ENCODE measurements at places on chromosomes 1 and 21.
A peak's percentile ranks its signal among the peaks of the same experiment; 100 is the strongest.

DNA sequence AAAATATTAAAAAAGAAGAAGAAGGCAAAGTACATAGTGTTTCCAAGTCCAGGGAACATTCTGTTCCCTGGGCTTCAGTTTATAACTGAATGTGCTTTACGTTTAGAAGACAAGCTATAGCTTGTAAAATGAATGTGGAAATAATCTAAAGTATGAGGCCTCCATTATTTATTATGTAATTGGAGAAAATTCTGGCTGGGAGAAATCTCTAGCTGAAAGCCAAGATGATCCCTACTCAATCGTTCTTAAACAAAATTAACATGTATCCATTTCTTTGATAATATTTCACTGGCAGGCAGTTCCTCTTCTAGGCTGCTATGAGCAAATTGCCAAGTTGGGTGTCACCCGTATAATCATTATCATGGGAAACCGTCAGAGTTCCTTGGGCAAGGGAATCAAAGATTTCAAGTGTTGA is 52.2 kb upstream of the ETS2 start:
- no peak for DNase-seq

- DNase-seq: no peak
Observed at GRCh38 chr1:10682108-10682445, 114.4 kb downstream of the CASZ1 start.

GRCh38 chr1:55696181-55696754 is 481.1 kb upstream of the USP24 start:
- DNase-seq: peak; percentile 41

GRCh38 chr1:101847626-101848025 is 149.1 kb downstream of the OLFM3 start:
- DNase-seq: peak; percentile 2

DNA sequence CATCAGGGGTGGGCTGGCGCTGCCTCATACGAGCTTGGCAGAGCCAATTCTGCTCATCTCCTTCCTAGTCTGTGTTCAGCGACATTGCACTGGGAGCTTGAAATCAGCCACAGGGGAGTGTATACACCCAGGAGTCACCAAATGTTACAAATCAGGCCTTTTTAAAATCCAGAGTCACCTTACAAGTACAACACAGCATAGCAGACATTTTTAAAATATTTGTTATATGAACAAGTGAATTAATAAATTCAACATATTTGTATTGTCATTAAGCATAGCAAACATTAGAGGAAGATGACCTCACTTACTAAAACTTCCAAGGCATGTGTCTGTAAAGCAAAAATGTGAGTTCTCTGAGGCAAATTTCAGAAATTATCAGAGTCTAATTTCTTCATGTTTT is 210.0 kb downstream of the HLX start:
- DNase-seq: no peak

- DNase-seq: no peak
Observed at GRCh38 chr1:7454052-7454815, 316.9 kb upstream of the VAMP3 start.

DNA sequence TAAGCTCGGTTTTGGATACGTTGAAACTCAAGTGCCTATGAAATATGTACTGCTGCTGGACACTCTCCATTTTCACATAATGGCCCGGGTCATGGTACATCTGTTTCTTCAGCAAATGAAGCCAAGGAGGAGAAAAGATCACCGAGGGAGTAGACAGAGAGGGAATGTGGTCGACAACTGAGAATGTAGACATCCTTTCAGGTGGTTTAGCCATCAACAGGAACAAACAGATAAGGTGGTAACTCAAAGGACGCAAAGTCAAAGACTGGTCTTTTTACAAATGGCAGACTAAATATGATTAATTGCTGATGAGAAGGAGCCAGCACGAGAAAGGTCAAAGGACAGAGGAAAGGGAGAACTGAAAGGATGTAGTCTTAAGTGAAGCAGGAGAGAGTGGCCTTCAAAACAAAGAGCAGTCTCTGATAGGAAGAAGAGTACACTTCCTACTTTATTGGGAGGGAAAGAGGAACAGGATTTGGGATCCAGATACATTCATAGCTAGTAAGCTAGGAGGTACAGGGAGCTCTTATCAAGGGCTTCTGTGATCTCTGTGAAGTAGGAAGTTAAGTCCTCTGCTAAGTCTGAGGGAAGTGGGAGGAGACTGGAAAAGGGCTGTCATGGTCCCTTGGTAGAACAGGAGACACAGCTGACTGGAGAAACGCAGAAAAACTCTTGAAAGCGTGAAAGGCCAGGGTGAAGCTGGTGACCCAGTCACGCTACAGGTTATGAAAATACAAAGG is 28.3 kb downstream of the NUP133 start:
- no peak for DNase-seq

DNA sequence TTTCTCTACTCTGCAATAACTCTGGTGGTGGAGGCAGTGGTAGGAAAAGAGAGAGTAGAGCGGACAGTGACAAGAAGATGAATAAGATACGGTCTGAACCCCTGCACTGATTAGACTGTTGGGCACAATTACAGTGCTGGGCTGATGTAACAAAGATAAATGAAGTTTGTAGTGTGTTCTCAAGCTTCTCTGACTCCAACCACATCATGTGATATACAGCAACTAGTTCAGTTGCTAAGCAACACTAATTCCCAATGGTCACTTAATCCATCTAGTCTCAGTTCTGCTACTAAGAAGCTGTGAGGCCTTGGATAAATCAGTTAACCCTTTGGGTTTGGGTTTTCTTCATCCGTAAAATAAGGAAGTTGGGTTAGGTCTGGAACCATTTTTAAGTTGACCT is 17.3 kb downstream of the DDR2 start:
- no peak for DNase-seq

DNA sequence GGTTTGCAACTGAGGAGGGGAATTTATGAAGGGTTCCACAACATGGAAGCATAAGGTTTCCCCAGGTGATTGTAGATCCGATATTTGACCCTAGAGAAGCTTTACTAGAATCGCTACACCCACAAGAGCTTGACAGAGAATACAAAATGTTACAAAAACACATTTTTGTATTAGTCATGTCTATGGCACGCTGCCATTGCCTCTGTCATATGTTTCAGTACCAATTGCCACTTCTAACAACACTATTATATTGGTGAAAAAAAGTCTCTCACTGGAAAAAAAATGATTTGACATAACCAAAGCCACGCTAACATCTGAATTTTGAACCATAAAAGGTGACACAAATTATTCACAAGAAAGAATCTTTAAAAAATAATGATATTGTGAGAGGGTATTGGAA is 214.5 kb downstream of the KCNT2 start:
- DNase-seq: no peak

DNA sequence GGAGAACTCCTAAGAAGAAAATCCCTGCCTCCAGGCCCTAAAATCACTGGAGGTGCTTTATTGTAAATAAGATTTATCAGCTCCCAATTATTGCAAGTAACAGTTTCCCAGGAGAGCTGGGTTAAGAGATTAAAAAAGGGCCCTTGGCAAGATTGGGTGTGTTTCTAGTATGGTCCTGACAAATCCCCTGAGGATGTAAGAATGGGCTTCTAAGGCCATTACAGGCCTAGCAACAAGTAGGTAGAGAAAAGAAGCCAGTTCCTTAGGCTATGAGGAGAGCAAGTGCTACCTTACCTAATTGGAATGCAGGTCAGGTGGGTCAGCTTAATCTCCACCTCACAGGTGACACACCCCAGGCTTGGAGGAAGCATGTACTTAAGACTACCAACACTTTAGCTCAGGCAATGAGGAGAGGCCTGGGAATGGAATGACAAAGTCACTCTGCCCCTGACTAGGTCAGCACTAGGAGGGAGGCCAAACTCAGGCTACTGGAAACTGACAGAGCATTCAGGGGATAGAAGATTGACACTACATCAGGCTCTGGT is 6.8 kb upstream of the OTUD7B start:
- DNase-seq: no peak

DNA sequence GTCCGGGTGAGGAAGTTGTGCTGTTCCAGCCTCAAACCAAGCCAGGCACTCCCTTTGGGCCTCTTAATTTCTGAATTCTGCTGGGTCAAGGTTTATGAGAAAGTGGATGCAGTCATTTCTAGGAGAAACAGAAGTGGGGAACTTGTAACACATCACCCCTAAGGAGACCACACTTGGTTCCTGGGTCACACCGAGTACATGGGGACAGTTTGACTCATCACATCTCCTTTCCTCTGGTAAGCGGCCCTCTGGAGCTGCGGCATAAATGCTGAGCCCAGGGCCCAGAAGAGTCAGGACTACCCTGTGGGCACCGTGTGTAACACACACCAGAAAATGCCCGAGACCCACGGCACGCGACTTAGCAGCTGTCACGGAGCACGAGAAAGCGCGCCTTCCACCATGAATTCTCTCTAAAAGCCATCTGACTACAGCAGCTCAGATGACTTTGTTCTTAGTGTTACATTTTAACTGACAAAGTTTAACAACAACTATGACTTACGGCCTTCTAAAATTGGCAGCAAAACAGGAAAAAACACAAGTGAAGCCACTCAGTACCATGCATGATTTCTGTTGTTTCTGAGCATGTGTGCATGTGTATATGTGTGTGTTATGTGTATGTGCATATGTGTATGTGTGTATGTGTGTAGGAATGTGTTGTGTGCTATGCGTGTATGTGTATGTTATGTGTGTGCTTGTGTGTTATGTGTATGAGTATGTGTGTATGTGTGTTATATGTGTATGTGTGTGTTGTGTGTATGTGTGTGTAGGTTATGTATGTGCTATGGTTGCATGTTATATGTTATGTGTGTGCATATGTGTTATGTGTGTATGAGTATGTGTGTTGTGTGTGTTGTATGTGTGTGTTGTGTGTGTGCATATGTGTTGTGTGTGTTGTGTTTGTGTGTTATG is 50.8 kb downstream of the TOMM20 start:
- DNase-seq: no peak

DNA sequence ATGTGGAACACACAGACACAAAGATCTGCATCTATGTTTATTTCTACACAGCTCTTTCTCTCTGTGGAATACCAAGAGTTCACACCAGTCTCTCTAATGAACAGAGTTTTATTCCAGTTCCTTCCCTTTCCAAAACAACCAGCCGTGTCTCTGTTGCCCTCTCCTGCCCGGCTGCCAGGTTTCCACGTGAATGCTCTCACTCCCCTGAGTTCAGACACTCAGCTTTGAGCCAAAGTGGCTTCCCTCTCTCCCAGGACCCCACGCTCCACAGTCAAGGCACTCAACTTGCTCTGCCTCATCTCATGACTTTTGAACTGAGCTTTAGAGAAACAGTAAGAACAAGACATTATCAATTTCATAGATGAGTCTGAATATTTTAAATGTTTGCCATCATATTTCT is 488.9 kb downstream of the SMYD3 start:
- DNase-seq: no peak

GRCh38 chr1:50305808-50306207 is 117.4 kb downstream of the DMRTA2 start:
- DNase-seq: no peak

DNA sequence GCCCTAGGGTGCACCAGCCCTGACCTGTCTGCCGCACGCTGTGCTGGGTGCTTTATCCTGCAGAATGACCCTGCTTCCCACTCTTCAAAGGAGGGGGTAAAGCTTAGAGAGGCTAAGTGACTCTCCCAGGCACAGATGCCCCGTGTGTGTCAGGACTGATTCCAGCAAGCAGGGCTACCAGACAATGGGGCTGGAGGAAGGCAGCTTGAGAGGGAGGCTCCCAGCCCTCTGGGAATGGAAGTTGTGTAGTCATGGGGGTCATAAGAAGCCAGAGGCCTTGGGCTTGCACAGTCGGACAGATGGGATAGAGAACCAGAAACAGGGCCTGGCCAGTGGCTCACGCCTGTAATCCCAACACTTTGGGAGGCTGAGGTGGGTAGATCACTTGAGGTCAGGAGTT is 94.1 kb upstream of the KLHDC7A start:
- DNase-seq: no peak

- no peak for DNase-seq
Observed at GRCh38 chr1:12012560-12013316, 6.6 kb upstream of the MIIP start.

DNA sequence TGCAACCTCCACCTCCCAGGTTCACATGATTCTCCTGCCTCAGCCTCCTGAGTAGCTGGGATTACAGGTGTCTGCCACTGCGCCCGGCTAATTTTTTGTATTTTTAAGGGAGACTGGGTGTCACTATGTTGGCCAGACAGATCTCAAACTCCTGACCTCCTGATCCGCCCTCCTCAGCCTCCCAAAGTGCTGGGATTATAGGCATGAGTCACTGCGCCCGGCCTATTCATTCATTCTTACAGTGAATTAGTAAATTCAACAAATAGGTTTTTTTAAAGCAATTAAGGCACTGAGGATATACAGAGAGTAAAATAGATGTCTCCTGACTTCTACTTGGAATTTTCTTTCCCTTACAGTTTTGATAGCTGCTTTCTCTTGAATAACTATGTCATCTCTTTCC is 43.5 kb downstream of the CDC42 start:
- no peak for DNase-seq

GRCh38 chr1:6897138-6897537 is 111.9 kb downstream of the CAMTA1 start:
- DNase-seq: no peak

GRCh38 chr1:212567638-212568037 is 40.9 kb upstream of the ATF3 start:
- DNase-seq: no peak

GRCh38 chr1:220818421-220819173 is 31.9 kb downstream of the MTARC1 start:
- no peak for DNase-seq

GRCh38 chr21:42668298-42668992 is 15.0 kb downstream of the PDE9A start:
- peak; percentile 61 for DNase-seq

GRCh38 chr1:44576456-44577150 is 97.7 kb downstream of the TMEM53 start:
- no peak for DNase-seq

DNA sequence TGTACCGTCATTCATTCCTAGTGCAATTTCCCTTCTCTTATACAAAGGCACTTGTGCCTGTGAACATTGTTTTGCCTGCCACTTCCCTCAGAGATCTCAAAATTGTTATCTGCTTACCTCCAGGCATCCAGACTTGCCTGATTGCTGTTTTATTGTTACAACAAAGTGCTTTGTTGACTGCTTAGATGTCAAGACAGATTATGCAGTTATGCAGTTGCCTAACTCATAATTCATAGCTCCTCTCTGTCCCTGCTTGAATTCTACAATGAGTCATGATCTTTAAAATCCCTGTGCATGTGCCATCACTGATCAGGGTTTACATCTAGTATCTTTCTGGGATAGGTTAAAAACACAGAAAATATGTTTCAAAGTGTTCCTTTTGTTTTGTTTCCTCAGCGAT is 24.5 kb downstream of the CXADR start:
- DNase-seq: no peak

DNA sequence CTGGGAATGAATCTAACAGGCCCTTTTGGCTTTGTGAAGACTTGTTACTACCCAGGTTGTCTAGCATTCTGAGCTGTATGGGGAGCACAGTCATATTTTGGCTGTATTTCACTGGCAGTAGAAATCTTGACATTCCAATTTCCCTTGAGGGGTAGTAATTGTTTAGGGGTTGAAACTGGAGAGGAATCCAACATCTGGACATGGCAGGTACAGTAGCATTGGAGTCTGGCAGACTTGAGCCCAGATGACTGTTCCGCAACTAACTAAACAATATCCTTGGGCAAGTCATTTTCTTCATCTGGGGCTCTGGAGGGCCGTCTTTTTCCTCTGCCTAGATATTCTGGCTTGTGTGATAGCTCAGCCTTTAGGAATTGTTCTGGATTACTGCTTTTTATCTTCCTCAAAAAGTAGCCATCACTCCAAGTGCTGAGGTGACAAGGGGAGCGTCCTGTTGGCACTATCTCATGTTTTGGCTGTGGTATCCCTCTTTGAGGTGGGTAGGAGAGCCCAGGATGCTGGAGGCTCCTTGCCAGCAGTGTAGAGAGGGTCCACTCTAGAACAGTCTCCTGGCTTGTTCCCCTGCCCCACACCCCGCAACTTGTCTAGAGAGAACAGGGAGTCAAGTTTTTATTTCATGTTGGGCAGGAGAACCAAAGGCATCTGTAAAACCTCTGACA is 22.7 kb upstream of the NBL1 start:
- DNase-seq: no peak
